IMR-90 (cell line): ENCODE measurements at places on chromosomes 13 and 19. TPM values are rescaled to one million over a fixed set of nuclear protein-coding genes. Genes with fewer than 3 reads are reported as not detected.

- peaks cover 1% of the 10 kb centered on the region; the same call in 1 of the 2 replicates for H3K27me3 ChIP-seq
- no peak overlapping the region for H3K27ac ChIP-seq
- DNase-seq = no peak
- H3K4me1 ChIP-seq = no peaks in the 10 kb centered on the region
- H3K36me3 ChIP-seq = no peaks in the 10 kb centered on the region
Observed at GRCh38 chr13:25097426-25097825, 1.5 kb downstream of the PABPC3 start.

- H3K27ac ChIP-seq = no peak overlapping the region
- no peaks in the 10 kb centered on the region for H3K4me1 ChIP-seq
- H3K36me3 ChIP-seq = no peaks in the 10 kb centered on the region
- no peak overlapping the region for H3K4me3 ChIP-seq
- no peaks in the 10 kb centered on the region for H3K27me3 ChIP-seq
Observed at GRCh38 chr13:90645582-90645981, 701.9 kb upstream of the MIR17HG start.

DNA sequence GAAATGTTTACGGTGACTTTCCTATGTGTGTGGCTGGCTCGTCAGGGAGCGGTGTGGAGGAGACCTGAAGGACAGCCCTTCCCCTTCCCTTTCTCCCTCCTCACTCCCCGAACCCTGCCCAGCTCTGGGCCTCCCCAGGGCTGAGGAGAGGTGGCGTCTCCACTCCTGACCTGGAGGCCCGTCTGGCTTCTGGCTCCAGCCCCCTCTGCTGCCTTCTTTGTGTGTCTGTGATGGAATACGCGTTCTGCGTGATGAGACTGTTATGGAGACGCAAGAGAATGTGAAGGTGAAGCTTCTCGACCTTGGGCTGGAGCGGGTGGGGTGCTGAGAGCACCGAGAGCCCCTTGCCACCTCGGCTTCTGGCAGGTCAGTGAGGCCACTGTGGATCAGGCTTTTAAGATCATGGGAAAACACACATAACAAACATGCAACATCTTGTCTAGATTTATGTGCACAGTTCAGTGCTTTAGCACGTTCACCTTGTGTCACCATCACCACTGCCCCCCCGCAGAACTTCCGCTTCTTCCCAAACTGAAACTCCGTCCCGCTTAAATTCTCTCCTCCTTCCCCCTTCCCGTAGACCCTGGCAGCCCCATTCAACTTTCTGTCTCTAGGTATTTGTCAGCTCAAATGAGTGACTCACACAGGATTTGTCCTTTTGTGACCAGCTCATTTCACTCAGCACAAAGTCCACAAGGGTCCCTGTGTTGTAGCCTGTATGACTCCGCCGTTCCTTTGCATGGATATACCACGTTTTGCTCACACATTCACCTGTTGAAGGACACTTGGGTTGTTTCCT, 24.7 kb downstream of the ATP11A start:
- peaks cover 21% of the 10 kb centered on the region for H3K4me1 ChIP-seq
- no peaks in the 10 kb centered on the region for H3K36me3 ChIP-seq
- no peaks in the 10 kb centered on the region for H3K27me3 ChIP-seq
- no peak overlapping the region for H3K4me3 ChIP-seq

- H3K4me3 ChIP-seq = no peak overlapping the region
- no peaks in the 10 kb centered on the region for H3K36me3 ChIP-seq
- DNase-seq = no peak
- no peaks in the 10 kb centered on the region for H3K4me1 ChIP-seq
Observed at GRCh38 chr13:34064456-34065205, 246.7 kb downstream of the RFC3 start.

Gene TFDP1
- 59.2 and 59.3 TPM in 2 replicates for total RNA-seq
